Mammary epithelial cell (primary cell): ENCODE measurements at places on chromosomes 4 and X. TPM values are rescaled to one million over a fixed set of nuclear protein-coding genes. Genes with fewer than 3 reads are reported as not detected.

POF1B gene
- polyA plus RNA-seq: 1.3 TPM

DNA sequence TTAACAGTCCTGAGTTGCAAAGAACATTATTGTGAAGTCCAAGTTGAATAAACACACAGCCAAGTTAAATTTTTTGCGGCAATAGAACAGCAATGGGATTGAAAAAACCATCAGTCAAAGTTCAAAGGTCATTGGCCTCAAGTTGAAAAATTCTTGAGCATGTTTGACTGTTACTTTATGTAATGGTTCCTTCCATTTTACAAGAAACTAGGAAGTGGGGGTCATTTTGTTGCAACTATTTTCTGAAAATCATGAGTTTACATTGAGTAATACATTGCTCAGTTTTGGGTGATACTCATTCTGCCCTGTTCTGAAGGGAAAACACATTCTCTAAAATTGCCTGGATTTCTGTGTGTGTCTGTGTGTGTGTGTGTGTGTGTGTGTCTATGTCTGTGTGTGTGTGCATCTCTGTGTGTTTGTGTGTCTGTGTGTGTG lies 5.2 kb upstream of the IRF2 start:
- no peak for DNase-seq

GRCh38 chr4:17866810-17867209 lies 56.0 kb downstream of the NCAPG start:
- no peak for DNase-seq

- DNase-seq: no peak
Measured at GRCh38 chr4:145851511-145852201, 87.0 kb downstream of the ZNF827 start.
